ENCODE measurements at places on chromosomes 7 and 10. TPM values are rescaled to one million over a fixed set of nuclear protein-coding genes. Genes with fewer than 3 reads are reported as not detected.
A peak's percentile ranks its signal among the peaks of the same experiment; 100 is the strongest.

Gene OR2A42
- not detected for total RNA-seq

Gene GHITM
- total RNA-seq: 123 TPM

DNA sequence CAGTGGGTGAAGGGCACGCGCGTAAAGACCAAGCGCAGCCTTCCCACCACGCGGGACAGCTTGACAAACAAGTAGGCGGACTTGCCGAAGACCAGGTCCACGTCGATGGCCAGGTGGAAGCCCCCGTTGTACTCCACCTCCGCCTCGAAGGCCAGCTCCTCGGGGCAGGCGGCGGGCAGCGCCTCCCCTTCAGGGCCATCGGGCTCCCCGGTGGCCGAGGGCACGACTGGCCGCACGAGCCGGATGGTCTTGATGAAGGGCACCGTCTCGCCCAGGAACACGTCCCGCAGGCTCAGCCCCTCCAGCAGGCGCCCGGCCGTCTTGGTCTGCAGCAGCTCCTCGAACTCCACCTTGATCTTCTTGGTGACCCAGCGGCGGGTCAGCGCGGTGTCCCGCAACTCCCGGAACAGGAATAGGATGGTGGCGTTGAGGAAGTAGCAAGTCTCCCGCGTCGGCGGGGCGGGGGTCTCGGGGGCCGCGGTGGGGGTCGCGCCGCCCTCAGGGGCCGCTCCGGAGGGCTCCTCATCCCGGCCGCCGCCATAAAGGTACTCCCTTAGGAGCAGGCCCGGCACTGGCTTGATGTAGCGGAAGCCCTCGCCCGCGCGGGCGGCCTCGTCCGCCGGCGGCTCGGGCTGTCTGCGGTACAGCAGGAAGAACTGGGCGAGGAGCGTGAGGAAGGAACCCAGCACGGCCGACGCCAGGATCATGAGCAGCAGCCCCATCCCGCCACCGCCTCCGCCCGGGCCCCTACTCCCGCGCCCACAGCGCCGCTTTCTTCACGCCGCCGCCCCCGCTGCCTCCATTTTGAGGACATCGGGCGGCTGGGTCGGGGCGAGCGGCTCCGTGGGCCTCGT, 507 bp downstream of the PDZD8 start:
- peaks cover 9% of the 10 kb centered on the region for H3K36me3 ChIP-seq
- peak overlapping the region; percentile 86 for H3K27ac ChIP-seq
- peak overlapping the region; percentile 87 for H3K4me3 ChIP-seq

DNA sequence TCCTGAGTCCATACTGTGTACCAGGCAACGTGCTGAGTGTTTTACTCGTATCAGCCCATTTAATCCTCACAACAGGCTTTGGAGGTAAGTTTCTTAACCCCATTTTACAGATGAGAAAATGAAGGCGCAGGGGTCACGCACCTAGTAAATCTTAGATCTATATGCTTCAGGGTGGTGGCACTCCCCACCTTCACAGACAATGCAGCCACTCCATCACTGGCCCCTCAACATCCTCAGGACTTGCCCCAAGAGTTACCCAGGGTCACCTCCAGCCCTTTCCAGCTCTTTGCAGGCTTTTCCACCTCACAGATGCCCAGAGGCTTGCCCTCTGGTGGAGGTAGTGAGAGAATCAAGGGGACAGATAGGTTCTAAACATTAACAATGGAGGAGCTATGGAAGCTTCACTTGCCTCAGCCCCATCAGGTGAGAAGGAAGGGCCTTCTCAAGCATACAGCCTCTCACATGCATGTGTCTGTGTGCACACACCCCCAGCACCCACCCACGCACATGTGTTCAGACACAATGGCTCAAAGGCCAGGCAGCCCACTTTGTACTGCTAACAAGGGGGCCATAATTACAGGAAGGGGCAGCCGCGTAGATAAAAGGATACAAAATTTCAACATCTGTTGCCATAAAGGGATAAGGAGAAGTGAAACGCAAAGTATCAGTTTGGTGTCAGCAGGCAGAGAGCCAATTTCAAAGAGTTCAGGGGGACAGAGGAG, 29.1 kb downstream of the DPCD start:
- DNase-seq: no peak
- no peak overlapping the region for H3K4me3 ChIP-seq
- H3K27ac ChIP-seq: peak overlapping the region; percentile 54
- peaks cover 14% of the 10 kb centered on the region for H3K36me3 ChIP-seq

Gene PRLHR
- not detected for total RNA-seq

Gene HMX3
- not detected for total RNA-seq

GRCh38 chr10:61760943-61761824, 98.5 kb downstream of the CABCOCO1 start:
- H3K27me3 ChIP-seq: no peaks in the 10 kb centered on the region
- no peak overlapping the region for H3K4me3 ChIP-seq
- no peak overlapping the region for H3K27ac ChIP-seq
- DNase-seq: no peak
- peaks cover 2% of the 10 kb centered on the region for H3K36me3 ChIP-seq

GRCh38 chr7:44051611-44052220, 7.2 kb downstream of the DBNL start:
- no peak overlapping the region for H3K4me3 ChIP-seq
- H3K27me3 ChIP-seq: no peaks in the 10 kb centered on the region

- DNase-seq: no peak
- H3K27me3 ChIP-seq: no peaks in the 10 kb centered on the region
- no peak overlapping the region for H3K27ac ChIP-seq
These were observed 49.1 kb downstream of the GRB10 start for GRCh38 chr7:50733552-50733951.

DNA sequence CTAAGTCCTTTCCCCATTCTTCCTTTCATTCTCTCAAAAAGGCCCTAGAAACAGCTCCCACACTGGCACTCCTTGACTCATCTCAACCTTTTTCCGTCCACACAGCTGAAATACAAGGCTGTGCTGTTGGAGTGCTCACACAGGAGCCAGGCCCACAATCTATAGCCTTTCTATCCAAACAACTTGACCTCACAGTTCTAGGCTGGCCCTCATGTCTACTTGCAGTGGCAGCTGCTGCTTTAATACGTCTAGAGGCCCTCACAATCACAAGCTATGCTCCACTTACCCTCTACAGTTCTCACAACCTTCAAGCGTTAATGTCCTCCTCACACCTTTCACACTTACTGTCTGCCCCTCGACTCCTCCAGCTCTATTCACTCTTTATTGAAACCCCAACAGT, 12.0 kb upstream of the LRRC61 start:
- H3K27ac ChIP-seq: no peak overlapping the region
- DNase-seq: no peak
- H3K4me1 ChIP-seq: peaks cover 3% of the 10 kb centered on the region
- H3K4me3 ChIP-seq: no peak overlapping the region
- H3K27me3 ChIP-seq: no peaks in the 10 kb centered on the region

GRCh38 chr7:665736-666453, 60.6 kb upstream of the DNAAF5 start:
- H3K27ac ChIP-seq: no peak overlapping the region
- DNase-seq: no peak
- peaks cover 13% of the 10 kb centered on the region for H3K4me1 ChIP-seq

- no peaks in the 10 kb centered on the region for H3K36me3 ChIP-seq
- DNase-seq: no peak
- no peaks in the 10 kb centered on the region for H3K27me3 ChIP-seq
- H3K27ac ChIP-seq: no peak overlapping the region
These were observed 22.2 kb upstream of the SH2B2 start for GRCh38 chr7:102264367-102264891.

- no peaks in the 10 kb centered on the region for H3K27me3 ChIP-seq
- no peak for DNase-seq
- H3K4me1 ChIP-seq: no peaks in the 10 kb centered on the region
- H3K36me3 ChIP-seq: no peaks in the 10 kb centered on the region
- H3K4me3 ChIP-seq: no peak overlapping the region
These were observed 307.3 kb downstream of the IPMK start for GRCh38 chr10:57960406-57960805.

DNA sequence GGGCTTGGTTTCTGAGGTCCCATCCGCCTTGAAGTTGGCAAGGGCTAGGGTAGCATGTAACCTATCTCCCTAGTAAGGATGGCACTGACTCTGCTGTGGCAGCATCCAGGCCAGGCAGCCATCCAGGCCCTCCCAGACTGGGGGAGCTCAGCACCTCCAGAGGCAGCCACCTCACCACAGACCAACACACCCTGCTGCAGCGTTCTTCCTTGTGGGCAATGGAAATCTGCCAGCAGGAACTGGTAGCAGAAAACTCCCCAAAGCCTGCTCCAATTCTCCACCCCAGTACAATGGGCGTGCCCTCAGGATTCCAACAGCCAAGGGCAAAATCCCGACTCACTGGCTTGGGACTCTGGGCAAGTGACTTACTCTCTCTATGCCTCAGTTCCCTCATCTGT, 27.5 kb downstream of the DLG5 start:
- H3K36me3 ChIP-seq: no peaks in the 10 kb centered on the region
- H3K4me3 ChIP-seq: no peak overlapping the region
- no peak for DNase-seq
- peaks cover 7% of the 10 kb centered on the region for H3K27me3 ChIP-seq
- H3K27ac ChIP-seq: no peak overlapping the region
- peaks cover 1% of the 10 kb centered on the region for H3K4me1 ChIP-seq

DNA sequence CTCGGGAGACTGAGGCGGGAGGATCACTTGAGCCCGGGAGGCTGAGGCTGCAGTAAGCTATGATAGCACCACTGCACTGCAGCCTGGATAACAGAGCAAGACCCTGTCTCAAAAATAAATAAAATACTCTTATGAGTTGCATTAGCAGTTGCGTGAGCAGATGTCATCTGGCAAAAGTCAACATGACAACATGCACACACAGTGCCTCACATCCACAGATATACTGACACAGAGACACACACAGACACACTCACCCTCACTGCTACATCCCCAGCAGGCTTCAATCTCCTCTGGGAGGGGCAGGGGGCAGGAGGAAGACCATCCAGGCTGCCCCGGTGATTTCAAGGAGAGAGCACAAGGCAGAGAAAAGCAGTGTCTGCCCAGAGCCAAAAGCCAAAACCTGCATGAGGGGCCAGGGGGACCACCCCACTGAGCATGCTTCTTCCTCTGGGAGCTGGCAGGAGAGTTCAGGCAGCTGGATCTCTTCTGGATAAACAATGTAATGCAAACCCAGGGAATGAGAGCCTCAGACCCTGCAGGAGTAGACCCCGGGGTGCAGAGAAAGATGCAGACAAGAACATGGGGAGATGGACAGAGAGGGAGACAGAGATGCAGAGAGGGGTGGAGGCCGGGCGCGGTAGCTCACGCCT, 9.6 kb upstream of the ELN start:
- no peaks in the 10 kb centered on the region for H3K27me3 ChIP-seq
- no peaks in the 10 kb centered on the region for H3K36me3 ChIP-seq
- no peak overlapping the region for H3K27ac ChIP-seq
- no peak overlapping the region for H3K4me3 ChIP-seq
- peaks cover 5% of the 10 kb centered on the region for H3K4me1 ChIP-seq

- H3K4me3 ChIP-seq: no peak overlapping the region
- no peak overlapping the region for H3K27ac ChIP-seq
- no peak for DNase-seq
- H3K27me3 ChIP-seq: peaks cover 3% of the 10 kb centered on the region
- H3K4me1 ChIP-seq: peaks cover under 1% of the 10 kb centered on the region
- H3K36me3 ChIP-seq: no peaks in the 10 kb centered on the region
These were observed 7.1 kb downstream of the JAZF1 start for GRCh38 chr7:28173531-28173930.

Gene GTF2I
- 177 TPM for total RNA-seq

GRCh38 chr7:18419456-18419855, 76.1 kb upstream of the HDAC9 start:
- no peaks in the 10 kb centered on the region for H3K36me3 ChIP-seq
- no peaks in the 10 kb centered on the region for H3K27me3 ChIP-seq
- DNase-seq: no peak
- H3K4me3 ChIP-seq: no peak overlapping the region

GRCh38 chr7:11252011-11252607, 278.4 kb downstream of the PHF14 start:
- no peaks in the 10 kb centered on the region for H3K4me1 ChIP-seq
- H3K27ac ChIP-seq: no peak overlapping the region
- H3K4me3 ChIP-seq: no peak overlapping the region
- DNase-seq: no peak
- no peaks in the 10 kb centered on the region for H3K27me3 ChIP-seq

DNA sequence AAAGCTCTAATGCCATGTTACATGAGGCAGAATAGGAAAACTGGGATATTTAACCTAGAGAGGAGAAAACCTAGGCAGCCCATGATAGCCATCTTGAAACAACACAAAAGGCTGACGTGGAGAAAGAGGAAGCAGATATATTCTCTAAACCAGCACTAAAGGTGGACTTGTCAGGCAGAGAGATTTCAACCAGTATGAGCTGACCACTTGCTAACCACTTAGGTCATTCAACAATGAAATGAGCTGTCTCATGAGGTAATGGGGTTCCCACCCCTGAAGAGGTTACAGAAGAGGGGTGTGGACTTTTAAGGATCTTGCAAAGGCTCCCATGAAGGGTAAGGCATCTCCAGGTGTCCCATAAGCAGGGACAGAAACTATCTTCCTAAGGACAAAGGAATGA, 26.8 kb upstream of the EGR2 start:
- H3K27me3 ChIP-seq: peaks cover 7% of the 10 kb centered on the region
- no peak for DNase-seq
- no peak overlapping the region for H3K27ac ChIP-seq
- H3K36me3 ChIP-seq: peaks cover 4% of the 10 kb centered on the region
- H3K4me1 ChIP-seq: peaks cover 4% of the 10 kb centered on the region

Gene GIMAP5
- total RNA-seq: 56.3 TPM

- DNase-seq: no peak
- no peaks in the 10 kb centered on the region for H3K27me3 ChIP-seq
- H3K4me1 ChIP-seq: no peaks in the 10 kb centered on the region
- no peaks in the 10 kb centered on the region for H3K36me3 ChIP-seq
These were observed 809.6 kb upstream of the LRRN3 start for GRCh38 chr7:110281362-110281761.

Gene CALHM1
- total RNA-seq: 1.8 TPM

- H3K4me3 ChIP-seq: no peak overlapping the region
- H3K27ac ChIP-seq: no peak overlapping the region
- H3K4me1 ChIP-seq: no peaks in the 10 kb centered on the region
- H3K27me3 ChIP-seq: no peaks in the 10 kb centered on the region
These were observed 226.2 kb upstream of the DGKB start for GRCh38 chr7:15128716-15129115.

Gene PARD3
- 0.68 TPM for total RNA-seq

DNA sequence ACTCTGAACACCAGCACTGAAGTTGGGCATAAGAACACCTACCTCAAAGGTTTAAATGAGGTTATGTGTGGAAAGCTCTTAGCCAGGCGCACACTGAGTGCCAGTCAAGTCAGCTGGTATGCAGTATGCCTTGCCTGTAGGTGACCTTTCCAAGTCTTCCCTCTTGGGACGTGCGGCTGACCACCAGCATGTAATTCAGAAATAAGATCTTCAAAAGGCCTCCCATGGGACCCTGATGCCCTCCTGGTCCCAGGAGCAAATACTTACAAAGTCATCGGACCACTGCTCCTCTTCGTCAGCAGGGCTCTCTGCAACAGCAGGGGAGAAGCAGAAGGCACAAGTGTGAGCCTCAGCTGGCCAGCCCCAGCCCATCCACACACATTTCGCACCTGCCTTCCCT, 40.8 kb downstream of the BLNK start:
- H3K4me3 ChIP-seq: no peak overlapping the region
- H3K36me3 ChIP-seq: no peaks in the 10 kb centered on the region
- H3K27ac ChIP-seq: no peak overlapping the region

Gene VSTM4
- total RNA-seq: not detected

GRCh38 chr10:55491712-55492111, 690.7 kb upstream of the PCDH15 start:
- H3K4me3 ChIP-seq: no peak overlapping the region
- H3K27me3 ChIP-seq: no peaks in the 10 kb centered on the region
- no peak overlapping the region for H3K27ac ChIP-seq

GRCh38 chr7:57384380-57384779, 65.6 kb upstream of the ZNF716 start:
- no peak for DNase-seq
- H3K27me3 ChIP-seq: no peaks in the 10 kb centered on the region
- H3K27ac ChIP-seq: no peak overlapping the region
- no peaks in the 10 kb centered on the region for H3K4me1 ChIP-seq
- peaks cover 2% of the 10 kb centered on the region for H3K36me3 ChIP-seq

Gene TMEM213
- not detected for total RNA-seq
